Peyer's patch (tissue), 4 donors: ENCODE measurements at places on chromosomes 3 and 15. TPM values are rescaled to one million over a fixed set of nuclear protein-coding genes. Genes with fewer than 3 reads are reported as not detected.

The SMARCC1 gene
- 56.3 TPM for total RNA-seq

The GOLGA6D gene
- not detected for total RNA-seq

The SST gene
- 97.6 TPM for total RNA-seq

The COL6A5 gene
- total RNA-seq, result 1.7 TPM

The KLHL40 gene
- total RNA-seq, result not detected

The MAP3K13 gene
- 49.6 TPM for total RNA-seq

The ATP13A5 gene
- total RNA-seq, result not detected

GRCh38 chr3:45816544-45816943 is 20.2 kb upstream of the SLC6A20 start:
- no peak overlapping the region for H3K27ac ChIP-seq
- H3K4me3 ChIP-seq, result no peak overlapping the region
- peaks cover 13% of the 10 kb centered on the region for H3K4me1 ChIP-seq

DNA sequence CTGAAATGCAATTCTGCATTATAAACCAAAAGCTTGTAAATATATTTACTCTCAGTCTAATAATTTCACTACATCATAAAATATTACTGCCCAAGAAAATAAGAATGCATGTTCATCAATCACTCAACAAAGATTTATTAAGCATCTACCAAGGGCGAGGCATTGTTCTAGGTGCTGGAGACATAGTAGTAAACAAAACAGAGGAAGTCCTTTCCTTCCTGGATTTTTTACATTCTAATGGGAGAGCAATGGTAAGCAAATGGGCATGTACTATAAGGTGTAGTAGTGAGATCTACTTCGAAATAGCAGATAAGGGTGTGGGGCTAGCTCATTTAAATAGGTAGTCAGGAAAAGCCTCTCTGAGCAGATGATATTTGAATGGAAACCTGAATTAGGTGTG is 10.8 kb upstream of the ZFYVE19 start:
- no peak for DNase-seq
- no peaks in the 10 kb centered on the region for H3K27me3 ChIP-seq
- no peaks in the 10 kb centered on the region for H3K4me1 ChIP-seq
- no peak overlapping the region for H3K4me3 ChIP-seq

DNA sequence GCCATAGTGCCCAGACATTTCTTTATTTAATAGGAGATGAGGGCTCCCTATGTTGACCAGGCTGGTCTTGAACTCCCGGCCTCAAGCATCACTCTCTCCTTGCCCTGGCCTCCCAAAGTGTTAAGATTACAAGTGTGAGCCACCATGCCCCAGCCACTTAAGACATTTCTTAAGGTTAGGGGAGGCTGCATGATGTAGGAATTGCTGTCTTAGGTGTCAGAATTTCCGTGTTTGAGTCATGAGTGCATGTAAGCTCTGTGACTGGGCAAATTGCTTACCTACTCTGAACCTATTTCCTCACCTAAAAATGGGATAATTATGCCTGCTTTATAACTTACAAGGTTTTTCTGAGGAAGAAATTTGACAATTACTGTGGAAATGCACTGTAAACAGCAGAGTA is 34.2 kb upstream of the SIAH2 start:
- no peak overlapping the region for H3K4me3 ChIP-seq
- DNase-seq, result no peak
- H3K36me3 ChIP-seq, result no peaks in the 10 kb centered on the region
- H3K27ac ChIP-seq, result no peak overlapping the region
- no peaks in the 10 kb centered on the region for H3K4me1 ChIP-seq

GRCh38 chr3:67334588-67334987 is 319.8 kb downstream of the SUCLG2 start:
- H3K36me3 ChIP-seq, result no peaks in the 10 kb centered on the region
- H3K4me1 ChIP-seq, result no peaks in the 10 kb centered on the region
- no peak overlapping the region for H3K4me3 ChIP-seq
- DNase-seq, result no peak
- H3K27me3 ChIP-seq, result no peaks in the 10 kb centered on the region
- H3K27ac ChIP-seq, result no peak overlapping the region

DNA sequence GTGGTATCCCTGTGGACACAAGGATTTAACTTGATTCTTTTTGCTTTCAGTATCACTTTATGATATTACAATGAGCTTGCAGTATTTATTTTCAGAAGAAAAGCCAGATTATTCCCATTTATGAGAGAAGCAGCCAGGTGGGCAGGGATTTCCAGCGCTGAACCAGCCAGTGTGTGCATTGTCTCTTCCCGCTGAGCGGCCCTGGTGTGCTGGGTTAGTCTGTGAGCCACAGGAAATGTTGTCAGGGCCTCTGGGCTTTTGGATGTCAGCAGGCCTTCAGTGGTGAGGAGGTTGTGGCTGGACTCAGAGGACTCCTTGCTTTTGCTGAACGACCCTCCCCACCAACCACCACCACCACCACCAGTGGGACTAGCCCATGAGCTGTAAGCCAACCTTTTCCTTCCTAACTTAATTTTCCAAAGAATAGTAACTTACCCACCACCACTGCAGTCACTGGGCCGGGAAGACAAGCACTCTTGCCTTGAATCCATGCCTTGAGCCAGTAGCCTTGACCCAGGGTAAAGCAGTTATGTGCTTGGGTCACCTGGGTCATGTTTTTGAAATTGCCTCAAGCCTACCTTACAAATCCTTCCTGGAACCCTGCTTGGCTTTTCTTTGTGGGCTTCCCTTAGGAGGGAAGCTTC is 33.1 kb downstream of the FLNB start:
- H3K36me3 ChIP-seq, result no peaks in the 10 kb centered on the region
- DNase-seq, result no peak
- no peak overlapping the region for H3K4me3 ChIP-seq
- peak overlapping the region; percentile 61 for H3K27ac ChIP-seq

- no peaks in the 10 kb centered on the region for H3K4me1 ChIP-seq
- H3K27ac ChIP-seq, result no peak overlapping the region
- H3K36me3 ChIP-seq, result no peaks in the 10 kb centered on the region
- no peak overlapping the region for H3K4me3 ChIP-seq
These were observed 719 bp downstream of the FEZF2 start for GRCh38 chr3:62372621-62373041.

GRCh38 chr3:5071061-5071460 is 51.0 kb upstream of the ARL8B start:
- no peaks in the 10 kb centered on the region for H3K36me3 ChIP-seq
- H3K27ac ChIP-seq, result no peak overlapping the region
- H3K27me3 ChIP-seq, result no peaks in the 10 kb centered on the region
- DNase-seq, result no peak
- no peak overlapping the region for H3K4me3 ChIP-seq

- peaks cover 40% of the 10 kb centered on the region for H3K36me3 ChIP-seq
- no peaks in the 10 kb centered on the region for H3K4me1 ChIP-seq
- H3K4me3 ChIP-seq, result no peak overlapping the region
These were observed 27.3 kb downstream of the PARP16 start for GRCh38 chr15:65259367-65259797.

- peak overlapping the region; percentile 98 for H3K27ac ChIP-seq
- H3K4me3 ChIP-seq, result peak overlapping the region; percentile 74
- H3K27me3 ChIP-seq, result no peaks in the 10 kb centered on the region
- peak; percentile 96 for DNase-seq
- H3K4me1 ChIP-seq, result peaks cover 39% of the 10 kb centered on the region
These were observed 1.0 kb upstream of the HES1 start for GRCh38 chr3:194134757-194135515.

- no peak for DNase-seq
- H3K4me1 ChIP-seq, result no peaks in the 10 kb centered on the region
- H3K27ac ChIP-seq, result no peak overlapping the region
- no peak overlapping the region for H3K4me3 ChIP-seq
These were observed 3.8 kb upstream of the TIMMDC1 start for GRCh38 chr3:119494597-119494996.

DNA sequence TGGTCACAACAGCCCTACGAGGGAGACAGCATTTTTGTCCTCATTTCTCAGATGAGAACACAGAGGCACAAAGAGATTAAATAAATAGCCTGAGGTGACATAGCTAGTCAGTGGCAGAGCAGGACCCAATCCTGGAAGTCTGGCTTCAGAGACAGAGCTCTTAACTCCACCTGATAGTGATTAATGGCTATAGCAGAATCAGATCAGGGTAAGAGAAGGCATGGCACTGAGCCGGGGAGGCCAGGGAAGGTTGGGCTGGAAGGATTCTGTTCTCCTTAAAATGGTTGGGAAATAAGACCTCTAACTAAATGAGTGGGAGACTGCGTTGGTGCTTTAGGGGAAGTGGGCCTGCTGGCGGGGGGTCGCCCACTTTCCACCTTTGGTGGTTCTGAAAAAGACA is 104.5 kb downstream of the VGLL4 start:
- no peaks in the 10 kb centered on the region for H3K4me1 ChIP-seq
- no peaks in the 10 kb centered on the region for H3K27me3 ChIP-seq
- no peak overlapping the region for H3K4me3 ChIP-seq

DNA sequence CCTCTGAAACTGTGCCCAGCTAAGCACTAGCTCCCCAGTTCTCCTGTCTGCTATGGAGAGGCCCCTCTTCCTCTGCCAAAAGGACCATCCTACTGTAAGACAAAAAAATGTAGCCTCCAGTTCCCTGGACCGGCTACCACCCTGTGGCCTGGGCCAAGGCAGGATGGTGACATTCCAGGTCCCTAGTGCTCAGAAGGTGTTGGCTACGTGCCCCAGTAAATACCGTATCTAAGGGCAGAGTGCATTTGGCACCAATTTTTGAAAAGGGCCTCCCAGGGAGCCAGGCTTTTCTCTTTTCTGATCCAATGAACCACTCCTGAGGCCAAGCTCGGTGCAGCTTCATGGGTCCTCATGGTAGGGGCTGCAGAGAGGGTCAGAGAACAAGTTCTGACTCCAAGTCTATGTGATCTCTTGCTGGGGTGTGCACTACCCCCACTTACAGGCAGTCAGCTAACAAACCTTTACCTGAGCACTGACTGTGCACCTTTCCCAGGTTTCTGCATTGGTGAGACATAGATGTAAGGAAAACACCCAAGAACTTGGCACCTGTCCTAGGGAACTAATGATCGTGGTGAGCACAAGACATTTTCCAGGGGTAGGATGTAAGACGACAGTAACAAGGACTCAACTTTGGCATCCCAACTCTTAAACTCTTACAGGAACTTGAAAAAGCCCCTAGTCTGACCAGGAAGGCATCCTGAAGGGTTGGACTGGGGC is 32.6 kb downstream of the TLE3 start:
- H3K27me3 ChIP-seq, result no peaks in the 10 kb centered on the region
- no peaks in the 10 kb centered on the region for H3K4me1 ChIP-seq
- no peak overlapping the region for H3K27ac ChIP-seq

- H3K4me1 ChIP-seq, result no peaks in the 10 kb centered on the region
- no peaks in the 10 kb centered on the region for H3K27me3 ChIP-seq
- DNase-seq, result no peak
- no peak overlapping the region for H3K27ac ChIP-seq
These were observed 470.6 kb upstream of the BCHE start for GRCh38 chr3:166307756-166308350.

GRCh38 chr3:19598870-19599269 is 335.1 kb downstream of the EFHB start:
- no peak overlapping the region for H3K4me3 ChIP-seq
- DNase-seq, result no peak
- no peaks in the 10 kb centered on the region for H3K27me3 ChIP-seq
- no peaks in the 10 kb centered on the region for H3K36me3 ChIP-seq
- no peak overlapping the region for H3K27ac ChIP-seq

GRCh38 chr15:43514241-43515057 is 3.0 kb upstream of the MAP1A start:
- DNase-seq, result no peak
- no peak overlapping the region for H3K27ac ChIP-seq
- peaks cover 49% of the 10 kb centered on the region for H3K4me1 ChIP-seq
- no peaks in the 10 kb centered on the region for H3K27me3 ChIP-seq

- DNase-seq, result no peak
- H3K36me3 ChIP-seq, result no peaks in the 10 kb centered on the region
- no peak overlapping the region for H3K4me3 ChIP-seq
- H3K27ac ChIP-seq, result no peak overlapping the region
These were observed 606.2 kb upstream of the TBL1XR1 start for GRCh38 chr3:177803500-177803899.

GRCh38 chr15:94722024-94722636 is 490.8 kb downstream of the MCTP2 start:
- no peaks in the 10 kb centered on the region for H3K27me3 ChIP-seq
- no peak for DNase-seq
- H3K36me3 ChIP-seq, result no peaks in the 10 kb centered on the region

DNA sequence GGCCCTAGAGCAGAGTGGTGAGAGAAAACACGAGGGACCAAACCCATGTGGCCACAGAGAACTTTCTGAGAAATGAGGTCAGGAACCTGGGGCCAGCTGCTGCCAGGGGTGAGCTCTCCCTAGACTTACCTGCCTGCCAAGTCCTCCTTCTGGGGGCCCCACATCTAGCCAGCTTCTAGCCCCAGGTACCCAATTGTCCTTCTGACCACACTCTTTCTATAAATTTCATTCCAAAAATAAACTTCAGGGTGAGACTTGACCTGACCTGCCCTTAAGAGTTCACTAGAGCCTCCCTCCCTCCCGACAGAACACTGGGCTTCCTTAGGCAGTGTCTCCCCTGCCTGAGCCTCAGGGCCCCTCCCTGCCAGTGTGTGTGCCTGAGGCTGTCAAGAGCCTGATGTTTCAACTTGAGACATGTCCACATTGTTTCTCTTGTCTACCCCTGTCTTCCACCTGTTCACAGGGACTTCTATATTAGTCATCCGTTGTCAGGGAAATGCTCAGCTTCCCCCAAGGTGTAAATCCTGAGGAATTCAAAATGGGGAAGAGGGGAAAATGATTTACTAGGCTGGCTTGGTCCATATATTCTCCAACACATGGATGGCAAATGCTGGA is 312.8 kb upstream of the TLE3 start:
- no peak overlapping the region for H3K27ac ChIP-seq
- peaks cover 5% of the 10 kb centered on the region for H3K4me1 ChIP-seq
- no peak for DNase-seq
- H3K4me3 ChIP-seq, result no peak overlapping the region
- no peaks in the 10 kb centered on the region for H3K36me3 ChIP-seq

GRCh38 chr3:53140847-53141845 is 10.9 kb upstream of the RFT1 start:
- H3K4me3 ChIP-seq, result no peak overlapping the region
- no peaks in the 10 kb centered on the region for H3K36me3 ChIP-seq
- DNase-seq, result no peak
- H3K27me3 ChIP-seq, result no peaks in the 10 kb centered on the region
- no peak overlapping the region for H3K27ac ChIP-seq
